ENCODE measurements at places on chromosomes 7 and 10. TPM values are rescaled to one million over a fixed set of nuclear protein-coding genes. Genes with fewer than 3 reads are reported as not detected.

Gene MSMB
- not detected for total RNA-seq

Gene PHKG1
- total RNA-seq: 0.57 TPM

Gene TRIM50
- 27.0 TPM for total RNA-seq

Gene INSYN2A
- 0.09 TPM for total RNA-seq

Gene LIPM
- not detected for total RNA-seq

Gene PON1
- total RNA-seq: 0.51 TPM

Gene SFXN2
- total RNA-seq: 9.7 TPM

Gene CLEC5A
- 1.5 TPM for total RNA-seq

Gene C10orf143
- 2.3 TPM for total RNA-seq

Gene IL6
- total RNA-seq: 1.7 TPM

Gene PPP1R17
- total RNA-seq: not detected

Gene WNT16
- total RNA-seq: 0.06 TPM
